Keratinocyte (primary cell): ENCODE measurements at places on chromosomes 1 and 21. TPM values are rescaled to one million over a fixed set of nuclear protein-coding genes. Genes with fewer than 3 reads are reported as not detected.

DNA sequence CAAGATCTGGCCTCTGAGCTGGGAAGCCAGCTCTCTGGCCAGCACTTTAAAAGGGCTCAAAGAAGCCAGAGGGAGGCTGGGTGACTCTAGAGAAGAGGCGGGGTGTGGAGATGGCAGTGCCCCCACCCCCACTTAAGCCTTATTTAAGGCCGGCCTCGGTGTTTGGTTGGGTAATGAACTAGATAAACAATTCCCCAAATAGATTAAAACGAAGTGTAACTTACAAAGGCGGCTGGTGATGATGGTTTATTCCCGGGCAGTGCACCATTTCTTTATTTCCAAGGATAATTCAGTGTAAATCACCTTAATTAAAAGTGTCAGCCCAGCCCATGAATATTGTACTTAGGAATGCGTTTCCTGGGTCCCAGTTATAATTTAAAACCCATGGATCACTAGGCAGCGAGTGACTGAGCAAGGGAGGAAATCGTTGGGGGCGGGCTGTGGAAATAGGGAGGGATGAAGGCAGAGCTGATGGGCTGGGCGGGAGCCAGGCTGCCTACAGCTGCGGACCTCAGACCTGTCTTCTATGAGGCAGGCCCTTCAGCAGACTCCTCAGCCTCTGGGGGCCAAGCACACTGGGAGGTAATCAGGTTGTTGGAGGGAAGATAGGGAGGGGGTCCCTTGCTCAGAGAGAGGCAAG is 54.9 kb downstream of the TMEM53 start:
- DNase-seq: no peak

DNA sequence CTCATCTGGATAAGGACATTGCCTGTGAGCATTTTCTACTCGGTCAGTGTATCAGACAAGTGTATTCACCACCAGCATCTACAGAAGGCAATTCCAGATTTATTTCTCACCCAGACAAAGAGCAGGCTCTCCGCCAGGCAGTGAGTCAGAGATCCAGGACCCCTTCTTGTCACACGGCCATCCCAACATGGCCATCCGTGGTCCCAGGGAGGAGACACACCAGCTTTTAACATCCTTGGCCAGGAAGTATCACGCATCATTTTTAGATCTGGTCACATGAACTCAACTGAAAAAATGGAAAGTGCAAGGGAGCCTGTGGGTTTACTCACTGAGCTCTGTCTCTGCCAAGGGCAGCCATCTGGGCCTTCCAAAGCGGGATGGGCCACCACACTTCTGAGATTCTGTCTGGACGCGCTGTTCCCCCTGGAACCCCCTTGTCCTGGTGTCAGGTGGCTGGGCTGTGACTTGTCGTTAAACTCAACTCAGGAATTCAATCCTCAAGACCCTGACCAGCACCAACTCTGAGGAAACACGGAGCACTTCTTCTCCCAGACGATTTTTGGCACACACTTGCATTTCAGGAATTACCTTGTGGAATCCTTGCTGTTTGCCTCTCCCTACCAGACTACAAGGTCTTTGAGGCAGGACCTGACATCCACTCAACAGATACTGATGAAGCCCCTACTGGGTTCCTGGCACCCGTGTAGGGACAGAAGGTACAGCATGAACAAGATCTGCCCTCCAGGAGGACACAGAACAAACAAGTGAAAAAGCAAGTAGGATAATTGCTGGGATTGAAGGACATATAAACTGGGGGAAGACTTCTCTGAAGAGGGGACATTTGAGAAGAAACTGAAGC is 21.6 kb upstream of the CCSAP start:
- no peak for DNase-seq

- DNase-seq: no peak
Observed at GRCh38 chr1:162217706-162218105, 148.2 kb downstream of the NOS1AP start.

- DNase-seq: no peak
Observed at GRCh38 chr1:206716870-206717673, 32.4 kb downstream of the MAPKAPK2 start.

The INAVA gene
- 12.5 to 18.7 TPM (median 14.9 TPM) in 3 replicates for polyA plus RNA-seq
